ENCODE measurements at places on chromosomes 16 and 17. TPM values are rescaled to one million over a fixed set of nuclear protein-coding genes. Genes with fewer than 3 reads are reported as not detected.
A peak's percentile ranks its signal among the peaks of the same experiment; 100 is the strongest.

DNA sequence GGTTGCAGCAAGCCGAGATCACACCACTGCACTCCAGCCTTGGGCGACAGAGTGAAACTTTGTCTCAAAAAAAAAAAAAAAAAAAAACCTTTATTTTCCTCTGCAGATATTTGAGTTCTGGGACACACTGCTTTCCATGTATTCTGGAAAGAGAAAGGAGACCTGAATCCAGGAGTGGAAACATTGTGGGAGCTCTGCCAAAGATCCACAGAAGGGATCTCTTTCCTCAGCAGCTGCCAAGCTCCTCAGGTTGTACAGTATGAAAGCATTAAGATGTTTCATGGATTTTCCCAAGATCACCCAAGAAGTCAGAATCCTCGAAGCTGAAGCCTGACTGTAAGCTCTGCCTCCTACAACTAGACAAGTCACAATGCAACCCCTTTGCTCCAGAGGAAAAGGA, 13.5 kb downstream of the NPRL3 start:
- DNase-seq, result no peak

DNA sequence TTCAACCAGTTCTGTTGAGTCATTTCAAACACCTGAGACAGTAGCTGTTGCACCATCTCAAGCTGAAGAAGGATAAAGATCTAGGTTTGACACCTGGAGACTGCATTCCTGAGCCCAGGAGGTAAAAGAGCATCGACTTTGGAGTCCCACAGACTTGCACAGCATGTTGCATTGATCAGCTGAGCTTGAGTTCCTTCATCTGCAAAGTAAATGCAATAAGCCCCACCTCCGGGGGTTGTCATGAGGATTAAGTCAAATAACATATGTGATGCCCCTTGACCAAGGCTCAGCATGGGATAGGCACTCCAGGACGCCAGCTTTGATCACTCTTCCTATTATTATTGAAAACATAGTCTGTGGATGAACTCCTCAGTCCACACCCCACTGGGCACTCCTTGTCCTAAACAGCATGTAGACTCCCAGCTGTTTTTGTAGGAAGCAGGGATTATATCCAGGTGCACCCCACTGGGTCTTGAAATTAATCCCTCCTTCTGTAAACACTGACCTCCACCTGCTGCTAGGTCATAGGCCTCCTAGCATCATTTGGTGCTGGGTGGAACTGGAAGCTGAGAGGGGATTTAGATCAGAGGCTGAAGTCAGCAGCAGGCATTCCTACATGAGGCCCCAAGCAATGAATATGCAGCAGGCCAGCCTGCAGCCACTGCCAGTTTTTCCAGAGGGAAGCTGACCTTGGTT, 259.0 kb downstream of the HS3ST4 start:
- DNase-seq, result peak; percentile 69

GRCh38 chr17:19933221-19933620, 44.4 kb downstream of the AKAP10 start:
- DNase-seq, result no peak

DNA sequence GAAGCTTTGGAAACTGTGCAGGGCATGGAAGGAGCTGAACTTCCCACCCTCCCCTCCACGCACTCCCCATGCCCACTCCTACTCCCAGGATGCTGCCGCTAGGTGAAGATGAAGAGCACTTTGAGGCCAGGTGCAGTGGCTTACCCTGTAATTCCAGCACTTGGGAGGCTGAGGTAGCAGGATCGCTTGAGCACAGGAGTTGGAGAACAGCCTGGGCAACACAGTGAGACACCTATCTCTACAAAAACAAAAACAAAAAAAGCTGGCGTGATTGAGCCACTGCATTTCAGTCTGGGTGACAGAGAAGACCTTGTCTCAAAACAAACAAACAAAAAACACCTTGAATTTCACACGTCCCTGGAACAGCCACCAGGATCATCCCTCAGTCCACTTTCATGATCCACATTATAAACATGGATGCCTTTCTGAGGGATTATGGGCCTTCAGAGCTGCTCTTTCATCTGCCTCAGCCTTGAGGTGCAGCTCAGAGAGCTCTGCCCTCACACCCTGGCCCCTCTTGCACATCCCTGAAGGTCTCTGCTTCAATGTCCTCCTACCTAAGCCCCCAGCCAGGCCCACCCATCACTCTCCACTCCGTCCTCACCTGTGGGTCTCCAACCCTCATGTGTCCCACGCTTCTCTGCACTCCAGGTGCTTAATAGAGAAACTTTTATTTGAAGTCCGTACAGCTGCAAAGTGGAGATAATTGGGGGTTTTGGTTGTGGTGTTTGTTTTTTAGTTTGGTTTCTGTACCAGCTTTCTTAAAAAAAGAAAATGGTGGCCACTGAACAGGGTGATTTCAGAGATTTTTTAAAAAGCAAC, 25.8 kb downstream of the PHB1 start:
- no peak for DNase-seq

DNA sequence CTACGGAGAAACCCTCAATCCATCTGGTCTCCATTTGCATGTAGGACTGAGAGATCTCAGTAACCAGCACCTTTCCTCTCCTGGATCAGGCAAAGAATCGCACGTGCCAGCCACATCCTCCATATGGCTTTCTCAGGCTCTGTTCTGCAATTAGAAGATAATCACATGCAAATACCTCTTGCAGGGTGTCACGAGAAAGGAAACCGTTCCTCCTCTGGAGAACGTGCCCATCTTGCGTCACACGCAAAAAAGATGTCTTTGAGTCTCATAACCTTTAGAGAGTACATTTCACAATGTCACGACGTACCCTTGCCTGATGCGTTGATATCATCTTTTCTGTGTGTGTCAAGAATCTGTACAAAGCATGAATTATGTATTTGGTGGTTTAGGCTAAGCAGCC, 36.2 kb upstream of the DNAH17 start:
- DNase-seq, result no peak

DNA sequence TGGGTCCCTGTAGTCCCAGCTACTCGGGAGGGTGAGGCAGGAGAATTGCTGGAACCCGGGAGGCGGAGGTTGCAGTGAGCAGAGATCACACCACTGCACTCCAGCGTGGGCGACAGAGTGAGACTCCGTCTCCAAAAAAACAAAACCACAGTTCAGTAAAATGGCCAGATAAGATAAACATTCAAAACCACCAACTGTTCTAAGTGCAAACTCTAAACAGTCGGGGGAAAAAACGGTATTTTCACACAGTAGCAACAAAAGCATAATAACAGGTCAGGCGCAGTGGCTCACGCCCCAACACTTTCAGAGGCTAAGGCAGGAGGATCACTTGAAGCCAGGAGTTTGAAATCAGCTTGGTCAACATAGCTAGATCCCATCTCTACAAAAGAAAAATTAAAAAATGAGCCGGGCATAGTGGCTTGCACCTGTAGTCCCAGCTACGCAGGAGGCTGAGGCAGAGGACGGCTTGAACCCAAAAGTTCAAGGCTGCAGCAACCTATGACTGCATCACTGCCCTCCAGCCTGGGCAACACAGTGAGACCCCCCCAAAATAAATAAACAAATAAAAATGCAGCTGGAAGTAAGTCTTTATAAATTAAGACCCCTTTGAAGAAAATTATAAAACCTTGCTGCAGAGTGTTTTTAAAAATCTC, 10.8 kb upstream of the HASPIN start:
- DNase-seq, result no peak

DNA sequence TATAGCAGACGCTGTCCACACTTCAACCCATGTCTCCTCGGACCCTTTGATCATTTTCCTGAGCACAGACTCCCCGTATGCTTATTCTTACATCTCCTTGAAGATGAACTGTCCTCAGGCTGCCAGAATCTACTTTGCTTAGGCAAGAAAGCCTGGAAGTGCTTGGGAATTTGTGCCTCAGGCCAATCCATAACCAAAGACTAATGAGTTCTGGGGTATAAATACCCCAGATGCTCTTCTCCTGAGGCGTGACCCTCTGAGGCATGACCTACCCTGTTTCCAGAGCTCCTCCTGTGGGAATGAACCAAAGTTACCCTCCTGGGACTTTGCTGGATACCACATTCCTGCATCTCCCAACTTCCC, 10.1 kb upstream of the TEKT3 start:
- no peak for DNase-seq

DNA sequence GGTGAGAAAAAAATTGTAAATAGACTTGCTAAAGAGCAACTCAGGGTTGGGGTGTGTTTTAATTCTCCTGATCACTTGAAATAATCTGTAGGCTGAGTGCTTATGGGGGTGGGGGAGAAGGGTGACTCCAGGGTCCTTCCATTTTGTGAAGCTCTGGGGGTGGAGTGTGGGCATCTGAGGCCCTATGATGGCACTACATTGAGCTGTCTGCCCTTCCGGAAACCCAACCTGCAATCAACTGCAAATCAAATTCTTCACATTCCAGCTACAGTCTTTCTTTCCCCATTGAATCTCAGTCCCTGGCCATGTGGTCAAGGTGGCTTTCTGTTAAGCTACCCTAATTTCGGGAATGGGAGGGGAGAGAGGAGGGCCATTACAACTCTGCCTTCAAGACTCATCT, 6.0 kb upstream of the CDC6 start:
- DNase-seq, result no peak

GRCh38 chr17:57572600-57572999, 172.5 kb downstream of the CCDC182 start:
- no peak for DNase-seq

- DNase-seq, result peak; percentile 21
Observed at GRCh38 chr16:66695935-66696668, 441 bp downstream of the CMTM4 start.

GRCh38 chr17:74441537-74441936, 9.6 kb downstream of the GPRC5C start:
- no peak for DNase-seq

DNA sequence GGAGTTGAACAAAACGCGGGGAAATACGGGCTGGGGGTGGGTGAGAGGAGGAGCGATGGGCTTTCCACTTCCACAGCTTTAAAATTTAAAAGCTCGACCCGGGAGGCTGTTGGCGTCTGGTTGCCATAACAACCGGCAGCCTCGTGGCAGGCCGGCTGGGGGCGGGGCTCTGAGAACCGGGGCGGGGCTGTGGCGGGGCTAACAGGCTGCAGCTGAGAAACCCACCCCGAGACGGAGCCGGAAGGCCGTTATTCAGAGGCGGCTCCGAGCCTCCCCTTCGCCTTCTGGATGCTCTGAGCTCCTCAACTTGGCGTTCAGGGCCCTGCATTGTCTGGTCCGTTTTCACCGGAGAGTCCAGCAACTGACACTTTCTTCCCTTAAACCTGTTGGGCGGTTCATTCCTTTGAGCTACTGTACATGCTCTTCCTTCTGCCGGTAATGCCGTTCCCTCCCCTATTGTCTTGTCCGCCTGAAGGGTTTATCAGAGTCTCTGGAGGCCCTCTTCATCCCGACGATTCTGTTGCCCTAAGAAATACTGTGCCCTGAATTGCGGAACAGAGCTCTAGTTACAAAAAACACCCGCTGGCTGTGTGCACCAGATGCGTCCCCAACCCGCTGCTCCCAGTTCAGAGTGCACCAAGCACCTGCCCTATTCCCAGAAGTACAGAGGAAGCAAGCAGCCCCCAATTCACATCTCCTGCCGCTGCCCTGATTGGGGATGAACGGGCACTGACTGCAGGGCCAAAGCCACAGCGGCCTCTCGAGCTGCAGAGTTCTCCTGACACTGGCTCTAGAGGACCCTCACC, 596 bp downstream of the DNAAF8 start:
- DNase-seq, result peak; percentile 96

DNA sequence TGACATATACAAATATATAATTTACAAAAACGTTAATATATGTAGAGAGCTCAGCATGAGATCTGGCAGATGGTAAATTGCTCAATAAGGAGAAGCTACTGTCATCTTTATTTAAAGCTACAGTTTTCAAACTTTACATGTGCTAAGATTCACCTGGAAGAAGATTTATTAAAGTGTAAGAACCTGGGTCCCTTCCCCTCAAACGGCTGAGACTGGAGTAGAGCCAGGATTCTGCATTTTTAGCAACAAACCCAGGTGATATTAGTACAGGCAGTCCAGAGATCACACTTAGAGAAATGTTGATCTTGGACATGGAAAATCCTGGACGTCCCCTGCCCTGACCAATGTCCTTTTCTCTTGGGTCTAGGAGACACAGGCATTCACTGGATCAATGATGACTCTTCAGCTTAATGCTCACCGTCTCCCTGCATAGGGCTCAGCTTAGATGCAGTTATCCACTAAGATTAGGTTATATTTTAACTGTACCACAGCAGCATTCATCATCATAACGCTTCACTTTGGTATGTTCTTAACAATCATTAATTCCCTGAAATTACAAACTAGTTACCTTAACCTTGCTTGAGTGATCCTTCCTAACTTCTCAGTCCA, 20.4 kb downstream of the CDR2 start:
- no peak for DNase-seq

DNA sequence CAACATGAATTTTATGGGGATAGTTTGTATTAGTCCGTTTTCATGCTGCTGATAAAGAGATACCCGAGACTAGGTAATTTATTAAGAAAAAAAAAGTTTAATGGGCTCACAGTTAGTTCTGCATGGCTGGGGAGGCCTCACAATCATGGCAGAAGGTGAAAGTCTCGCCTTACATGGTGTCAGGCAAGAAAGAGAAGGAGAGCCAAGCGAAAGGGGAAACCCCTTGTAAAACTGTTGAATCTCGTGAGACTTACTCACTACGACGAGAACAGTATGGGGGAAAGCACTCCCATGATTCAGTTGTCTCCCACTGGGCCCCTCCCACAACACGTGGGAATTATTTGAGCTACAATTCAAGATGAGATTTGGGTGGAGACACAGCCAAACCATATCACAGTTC, 181.5 kb downstream of the PRKCA start:
- DNase-seq, result no peak

DNA sequence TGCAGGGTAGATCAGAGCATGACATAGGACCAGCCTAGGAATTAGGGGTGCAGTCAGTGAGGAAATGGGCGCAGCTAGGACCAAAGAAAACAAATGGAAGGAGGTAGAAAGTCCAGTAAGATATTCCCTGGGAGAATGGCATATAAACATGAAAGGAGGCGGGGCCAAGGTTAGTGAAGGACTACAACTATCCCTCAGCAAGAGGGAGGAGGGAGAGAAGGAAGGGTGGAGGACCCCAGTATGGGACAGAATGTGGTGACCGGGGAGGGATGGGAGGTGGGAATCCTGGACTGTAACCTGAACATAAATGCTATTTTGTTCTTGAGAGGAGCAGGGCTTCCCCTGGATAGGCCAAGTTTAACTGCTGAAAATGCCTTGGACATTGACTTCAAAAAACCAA, 22.8 kb downstream of the ITGB3 start:
- DNase-seq, result no peak

The ADGRG3 gene
- not detected for total RNA-seq

The MT1M gene
- total RNA-seq, result not detected

The ZACN gene
- not detected for total RNA-seq

The FLCN gene
- total RNA-seq, result 16.3 TPM

The ZNF750 gene
- not detected for total RNA-seq

The CD300H gene
- not detected for total RNA-seq

The ACSM3 gene
- total RNA-seq, result 3.8 TPM

The KRT33A gene
- total RNA-seq, result not detected

The KRTAP4-6 gene
- total RNA-seq, result not detected

The GPR179 gene
- not detected for total RNA-seq

The PRCD gene
- not detected for total RNA-seq

The SMIM36 gene
- not detected for total RNA-seq

Measured in neural progenitor cell (in vitro differentiated cells).